ENCODE measurements at places on chromosomes 11 and 22.

DNA sequence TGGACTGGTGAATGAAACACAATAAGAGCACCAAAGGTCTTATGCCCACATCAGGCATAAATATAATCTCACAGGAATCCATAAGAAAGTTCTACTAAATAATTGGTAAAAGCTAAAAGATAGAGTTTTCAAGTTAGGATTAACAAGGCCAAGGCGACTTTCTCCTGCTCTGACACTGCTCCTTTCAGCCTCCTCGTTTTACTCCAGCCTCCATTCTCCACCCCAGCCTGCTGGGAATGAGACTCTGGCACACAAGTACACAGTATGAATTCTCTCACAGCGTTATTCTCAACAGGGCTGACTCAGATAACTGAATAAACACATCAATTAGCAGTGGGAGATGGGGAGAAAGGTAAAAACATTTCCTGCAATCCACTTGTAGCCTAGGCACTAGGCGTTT lies 94.9 kb downstream of the APOL5 start:
- no peak for DNase-seq

DNA sequence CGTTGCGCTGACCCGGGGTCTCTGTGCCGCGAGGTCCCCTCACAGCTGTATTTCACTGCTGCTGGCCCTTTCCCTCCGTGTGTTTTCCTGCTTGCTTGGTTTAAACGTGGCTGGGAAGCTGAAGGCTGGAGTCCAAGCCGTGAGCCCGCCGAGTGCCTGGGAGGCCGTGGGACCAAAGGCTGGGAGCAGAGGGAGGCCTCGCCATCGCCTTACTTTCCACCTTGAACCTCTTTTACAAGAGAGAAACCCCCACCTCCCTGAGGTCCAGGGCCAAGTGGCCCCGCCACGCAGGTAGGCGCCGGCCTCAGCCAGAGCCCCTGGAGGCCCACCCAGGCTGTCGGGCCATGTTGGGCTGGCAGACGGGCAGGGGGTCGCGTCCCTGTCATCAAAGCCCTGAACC lies 411.6 kb downstream of the TBC1D22A start:
- no peak for DNase-seq

GRCh38 chr11:128098781-128099180 lies 488.6 kb downstream of the ETS1 start:
- DNase-seq: peak; percentile 14

- DNase-seq: no peak
These were observed 114.7 kb upstream of the OR4B1 start for GRCh38 chr11:48101958-48102357.

- DNase-seq: no peak
These were observed 192.3 kb downstream of the KIRREL3 start for GRCh38 chr11:126808296-126808695.

- no peak for DNase-seq
These were observed 24.6 kb downstream of the MAML2 start for GRCh38 chr11:96318399-96318798.

DNA sequence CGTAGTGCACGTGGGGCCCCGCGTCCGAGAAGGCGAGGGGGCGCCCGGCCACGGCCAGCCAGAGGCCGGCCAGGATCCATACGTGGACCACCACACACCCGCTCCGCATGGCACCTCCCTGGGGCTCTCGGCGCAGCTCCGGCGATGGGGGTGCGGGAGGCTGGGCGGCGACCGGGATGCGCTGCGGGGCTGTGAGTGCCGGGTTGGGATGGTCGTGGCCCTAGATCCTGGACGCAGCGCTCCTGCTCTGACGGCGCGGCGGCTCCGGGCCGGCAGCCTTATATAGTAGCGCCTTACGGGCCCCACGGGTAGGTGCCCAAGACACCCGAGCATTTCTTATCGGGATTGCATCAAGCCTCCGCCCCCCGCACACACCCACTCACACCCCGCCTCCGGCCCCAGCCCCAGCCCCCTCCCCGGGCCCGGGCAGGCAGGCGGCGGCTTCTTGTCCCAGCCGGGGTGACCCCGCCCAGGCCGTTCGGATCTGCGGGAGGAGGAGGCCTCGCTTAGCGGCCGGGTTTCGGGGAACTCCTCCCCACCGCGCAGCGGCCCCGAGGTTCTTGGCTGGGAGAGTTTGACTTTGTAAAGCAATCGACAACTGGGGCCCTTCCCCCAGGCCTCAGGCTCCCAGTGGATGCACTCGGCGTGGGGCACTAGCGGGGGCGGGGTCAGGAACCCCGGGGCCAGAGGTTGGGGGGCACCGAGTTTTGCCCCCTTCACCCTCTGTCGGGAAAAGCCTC lies at the start of gene FGF19:
FGF19 (minus strand) TSS at position 255 of the 740 bp plus-strand sequence; CDS start at position 109, 146 bp downstream.
- peak; percentile 87 for DNase-seq

DNA sequence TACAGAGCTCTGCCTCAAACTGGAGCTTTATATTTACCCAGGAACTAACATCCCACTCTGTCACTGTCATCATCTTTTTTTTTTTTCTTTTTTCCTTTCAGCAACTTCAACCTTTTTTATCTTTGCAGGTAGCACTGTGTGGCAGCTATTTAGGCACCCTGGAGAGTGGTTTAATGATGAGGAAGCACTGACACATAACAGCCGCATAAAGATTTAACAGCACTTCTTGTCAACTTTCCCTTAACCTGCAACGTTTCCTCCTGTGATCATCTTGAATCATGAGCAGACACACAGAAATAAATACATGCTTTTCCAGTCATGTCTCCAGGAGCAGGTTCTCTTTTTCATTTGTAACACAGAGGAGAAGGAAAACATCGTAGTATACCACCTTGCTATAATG lies 34.8 kb downstream of the PDGFD start:
- DNase-seq: no peak

GRCh38 chr22:48737461-48738203 lies 1090.0 kb downstream of the BRD1 start:
- no peak for DNase-seq

GRCh38 chr11:43868852-43869567 lies 11.6 kb upstream of the ALKBH3 start:
- DNase-seq: no peak

GRCh38 chr22:44424867-44425693 lies 73.0 kb downstream of the RTL6 start:
- DNase-seq: no peak

- DNase-seq: no peak
These were observed 184.1 kb upstream of the SYT13 start for GRCh38 chr11:45470151-45470793.

- no peak for DNase-seq
These were observed 24.2 kb downstream of the LIF start for GRCh38 chr22:30222321-30222720.

GRCh38 chr11:126573325-126573978 lies 218.0 kb downstream of the ST3GAL4 start:
- peak; percentile 73 for DNase-seq

DNA sequence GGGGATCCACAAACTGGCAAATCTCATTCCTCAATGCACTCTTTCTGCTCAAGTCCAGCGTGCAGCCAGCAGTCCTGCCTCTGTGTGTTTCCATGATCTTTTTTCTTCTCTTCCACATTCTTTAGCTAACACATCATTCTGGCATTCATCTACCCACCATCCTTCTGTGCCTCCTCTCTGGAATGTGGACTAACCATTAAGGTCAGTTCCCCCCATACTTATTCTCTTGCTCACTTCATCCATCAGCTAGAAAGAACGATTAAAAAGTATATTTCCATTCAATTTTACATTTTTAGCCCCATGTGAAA lies 7.8 kb downstream of the KIRREL3 start:
- DNase-seq: no peak

DNA sequence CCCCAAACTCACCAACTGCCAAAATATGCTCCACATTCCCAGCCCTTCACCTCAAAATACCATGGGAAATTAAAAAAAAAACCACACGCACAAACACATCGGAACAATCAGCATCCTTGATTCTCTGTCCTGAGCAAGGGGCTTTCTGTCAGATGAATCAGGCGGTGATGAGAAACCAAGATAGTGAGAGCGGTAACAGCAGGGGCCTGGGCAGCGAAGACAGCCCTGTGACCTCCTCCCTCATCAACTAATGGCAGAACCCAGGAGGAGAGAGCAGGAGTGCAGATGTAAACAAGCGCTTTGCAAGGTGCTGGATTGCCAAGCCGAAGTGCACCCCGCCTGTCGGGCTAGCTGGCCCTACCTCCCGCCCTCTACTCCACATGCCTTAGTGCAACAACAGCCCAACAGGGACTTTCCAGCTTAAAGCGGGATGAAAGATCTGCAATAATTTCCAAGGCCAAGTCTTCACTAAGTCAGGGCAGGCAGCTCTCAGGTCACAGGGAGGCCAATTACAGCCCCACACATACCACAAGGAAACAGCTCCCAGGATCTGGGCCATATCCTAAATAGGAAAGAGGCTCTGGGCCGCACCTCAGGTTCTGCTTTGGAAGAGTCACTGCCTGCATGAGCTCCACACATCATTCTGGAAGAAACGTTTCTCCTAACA lies 72.2 kb upstream of the BID start:
- DNase-seq: no peak

DNA sequence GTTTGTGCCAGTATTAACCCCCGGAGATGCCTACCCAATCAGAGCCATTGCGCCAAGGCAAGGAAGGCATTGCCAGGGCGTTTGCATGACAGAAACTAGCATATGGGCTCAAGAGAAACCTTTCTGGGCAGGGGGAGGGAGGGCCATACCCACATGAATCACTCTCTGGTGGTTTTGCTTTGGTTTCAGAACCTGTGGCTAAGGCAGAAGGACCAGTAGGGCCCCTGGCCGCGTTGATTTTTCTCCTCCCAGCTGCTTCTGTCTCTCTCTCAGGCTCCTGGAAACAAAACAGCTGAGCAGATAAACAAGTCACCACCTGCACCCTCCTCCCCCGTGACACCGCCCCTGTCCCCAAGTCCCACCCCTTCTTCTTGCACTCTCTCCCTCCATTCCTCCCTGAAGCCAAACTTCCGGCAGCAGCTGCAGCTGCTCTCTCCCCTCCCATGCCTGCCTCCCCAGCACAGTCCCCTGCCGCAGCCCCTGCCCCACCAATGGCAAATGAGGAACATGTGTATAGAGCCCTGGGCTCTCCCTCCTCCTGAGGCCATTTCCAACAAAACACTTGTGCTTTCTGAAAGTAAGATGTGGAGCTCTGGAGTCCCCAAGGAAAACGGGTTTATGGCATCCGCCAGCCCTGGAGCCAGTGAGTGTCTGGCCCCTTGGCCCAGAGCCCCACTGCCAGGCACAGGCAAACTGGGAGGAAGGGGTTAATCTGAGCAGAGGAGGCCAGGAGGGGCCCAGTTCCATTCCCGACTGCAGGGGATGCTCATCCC lies 39.0 kb upstream of the ADA2 start:
- DNase-seq: peak; percentile 87

GRCh38 chr11:1029654-1030053 lies 6.9 kb downstream of the MUC6 start:
- peak; percentile 42 for DNase-seq

GRCh38 chr11:57639321-57640067 lies 10.2 kb downstream of the YPEL4 start:
- peak; percentile 99 for DNase-seq

DNA sequence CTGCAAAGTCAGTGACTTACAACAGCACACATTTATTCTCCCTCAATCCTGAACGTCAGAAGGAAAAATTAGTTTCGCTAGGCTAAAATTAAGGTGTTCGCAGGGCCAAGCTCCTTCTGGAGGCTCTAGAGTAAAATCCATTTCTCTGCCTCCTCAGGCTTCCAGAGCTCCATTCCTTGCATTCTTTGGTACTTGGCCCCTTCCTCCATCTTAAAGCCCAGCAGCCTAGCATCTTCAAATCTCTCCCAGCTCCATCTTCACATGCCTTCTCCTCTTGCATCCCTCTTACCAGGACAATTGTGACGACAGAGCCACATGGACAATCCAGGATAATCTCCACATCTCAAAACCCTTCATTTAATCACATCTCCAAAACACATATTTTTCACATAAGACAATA lies 165.0 kb downstream of the GRIA4 start:
- DNase-seq: peak; percentile 72

DNA sequence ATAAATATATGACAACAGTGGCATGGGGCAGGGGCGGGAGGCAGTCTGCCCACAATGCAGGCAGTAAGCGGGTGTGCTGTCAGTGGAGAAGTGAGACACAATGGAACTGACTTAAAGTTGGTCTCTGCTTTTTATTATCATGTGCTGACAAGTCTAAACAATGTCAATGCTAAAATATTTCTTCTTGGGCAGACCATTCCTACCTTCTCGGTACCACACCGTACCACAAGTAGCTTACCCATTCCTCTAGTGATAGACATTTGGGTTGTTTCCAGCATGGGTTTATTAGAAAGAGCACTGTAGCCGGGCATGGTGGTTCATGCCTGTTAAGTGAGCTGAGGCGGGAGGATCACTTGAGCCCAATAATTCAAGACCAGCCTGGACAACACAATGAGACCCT lies 2.6 kb upstream of the CHADL start:
- no peak for DNase-seq

- no peak for DNase-seq
These were observed 30.3 kb upstream of the WNT7B start for GRCh38 chr22:46007003-46007847.

GRCh38 chr22:28175730-28176492 lies 256.9 kb upstream of the PITPNB start:
- no peak for DNase-seq

DNA sequence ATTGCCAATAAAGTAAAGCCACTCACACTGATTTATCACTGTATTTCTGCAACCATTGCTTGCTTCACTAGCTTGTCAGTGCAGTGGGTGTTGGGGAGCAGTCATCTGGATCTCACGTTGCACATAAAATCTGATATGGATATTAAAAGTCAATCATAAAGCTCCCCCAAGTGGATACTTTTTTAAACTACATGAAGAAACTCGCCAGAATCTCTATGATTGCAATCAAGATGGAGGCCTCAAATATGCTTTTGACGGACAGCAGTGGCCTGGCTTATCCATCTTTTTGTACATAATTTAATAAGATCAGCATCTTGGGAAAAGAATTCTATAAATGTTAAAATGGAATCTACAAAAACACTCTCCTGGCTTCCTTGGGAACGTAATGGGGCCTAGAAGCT lies 137.7 kb downstream of the WT1 start:
- DNase-seq: peak; percentile 14

DNA sequence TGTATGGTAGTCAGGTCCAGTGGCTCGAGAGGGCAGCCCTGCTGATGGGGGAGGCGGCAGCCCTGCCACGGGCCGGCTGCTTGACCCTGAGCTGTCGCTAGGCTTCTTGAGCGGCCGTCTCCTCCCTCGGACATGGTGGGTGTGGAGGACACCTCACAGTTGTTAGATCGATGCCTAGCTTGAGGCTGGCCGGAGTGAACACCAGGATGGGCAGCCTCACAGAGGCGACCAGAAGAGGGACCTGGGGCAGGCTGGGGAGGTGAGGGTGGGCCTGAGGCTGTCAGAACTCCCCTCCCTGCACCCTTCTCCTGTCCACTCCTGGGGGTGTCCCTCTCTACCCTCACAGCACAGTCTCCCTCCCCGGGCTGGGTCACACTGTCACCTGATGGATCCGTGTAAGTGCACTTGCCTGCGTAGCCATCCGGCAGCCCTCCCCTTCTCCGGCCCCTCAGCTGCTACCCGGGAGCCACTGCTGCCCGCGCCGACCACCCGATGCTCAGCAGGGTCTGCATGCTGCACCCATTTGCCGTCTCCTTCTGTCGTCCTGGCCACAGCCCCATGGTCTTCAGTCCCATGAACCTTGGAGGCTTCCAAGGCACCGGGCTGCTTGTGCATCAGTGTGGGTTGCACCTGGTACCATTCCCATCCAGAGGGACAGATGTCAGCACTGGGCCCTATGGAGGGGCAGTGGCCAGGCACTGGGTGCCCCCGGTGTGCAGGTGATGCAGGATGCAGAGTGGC lies 394.1 kb downstream of the TBC1D22A start:
- no peak for DNase-seq

Measured in GM23338 (cell line).